NCI-H1092 treated with DMSO at 0.1 percent for 48 hours (cell line): ENCODE measurements at places on chromosomes 16 and 17.

DNA sequence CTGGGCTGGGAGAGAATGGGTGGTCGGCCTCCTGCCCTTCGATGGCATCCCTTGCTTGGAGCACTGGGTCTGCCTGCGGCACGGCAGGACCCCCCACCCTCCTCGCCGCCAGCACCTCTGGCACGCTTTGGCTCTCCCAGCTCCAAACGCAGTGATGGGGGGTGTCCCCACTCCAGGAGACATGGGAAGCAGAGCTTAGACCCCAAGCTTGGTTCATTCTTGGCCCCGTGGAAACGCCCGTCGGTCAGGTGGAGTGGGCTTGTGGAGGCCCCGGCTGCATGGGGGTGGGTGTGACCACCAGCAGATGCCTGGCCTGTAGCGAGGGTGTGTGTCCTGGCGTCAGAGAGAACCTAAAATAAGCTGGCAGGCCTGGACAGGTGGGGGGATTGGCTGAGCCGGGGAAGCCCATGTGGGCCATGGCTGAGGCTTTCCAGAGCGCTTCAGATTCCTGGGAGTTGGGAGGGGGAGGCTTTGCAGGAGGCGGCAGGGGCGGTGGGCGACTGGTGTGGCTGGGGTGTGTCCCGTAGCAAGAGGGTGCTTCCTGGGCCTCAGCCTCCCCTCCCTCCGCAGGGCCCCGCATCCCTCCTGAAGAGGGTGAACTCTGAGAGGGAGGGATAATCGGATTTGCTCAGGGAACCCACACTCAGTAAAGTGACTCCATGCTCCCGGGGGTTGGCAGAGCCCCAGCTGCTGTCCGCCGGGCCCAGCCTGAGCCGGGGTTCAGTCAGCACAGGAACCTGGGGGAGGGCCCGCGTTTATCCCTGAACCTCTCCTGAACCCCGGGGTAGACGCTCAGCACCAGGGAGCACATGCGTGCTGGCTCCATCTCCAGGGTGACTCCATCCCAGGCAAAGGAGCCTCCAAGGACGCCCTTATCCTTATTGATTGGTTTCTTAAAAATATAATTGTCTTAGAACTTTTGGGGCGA is 3.4 kb downstream of the CACNA1H start:
- DNase-seq, result no peak

- no peak for DNase-seq
These were observed 12.3 kb downstream of the GRIN2A start for GRCh38 chr16:10169904-10170410.

DNA sequence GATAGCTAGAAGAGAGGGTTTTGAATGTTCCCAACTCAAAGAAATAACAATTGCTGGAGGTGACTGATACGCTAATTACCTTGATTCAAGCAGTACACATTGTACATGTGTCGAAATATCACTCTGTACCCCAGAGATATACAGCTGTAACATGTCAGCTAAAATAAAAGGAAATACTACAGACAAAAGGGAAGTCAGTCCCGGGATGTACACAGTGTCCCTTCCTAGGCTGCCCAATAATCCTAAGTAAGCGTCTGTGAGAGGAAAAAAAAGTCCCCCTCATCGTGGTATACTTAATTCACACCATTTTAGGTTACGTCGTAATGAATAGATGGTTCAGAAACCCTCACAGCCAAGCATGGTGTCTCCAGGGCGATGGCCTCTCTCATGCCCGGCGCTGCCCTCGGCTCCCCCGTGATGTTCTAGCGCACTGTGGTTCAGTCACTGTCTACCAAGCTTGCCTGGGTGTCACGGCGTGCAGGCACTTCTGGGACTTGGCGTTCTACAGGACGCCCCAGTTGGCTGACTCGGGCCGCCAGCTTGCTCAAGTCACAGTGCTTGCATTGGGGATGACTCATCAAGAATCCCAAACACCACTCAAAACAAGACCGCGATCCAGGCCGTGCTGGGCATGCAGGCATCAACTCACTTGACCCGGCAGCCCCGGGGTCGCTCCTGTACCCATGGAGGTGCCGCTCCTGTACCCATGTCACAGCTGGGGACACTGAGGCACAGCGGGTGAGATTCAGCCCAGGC is 27.6 kb downstream of the CCDC40 start:
- DNase-seq, result no peak

DNA sequence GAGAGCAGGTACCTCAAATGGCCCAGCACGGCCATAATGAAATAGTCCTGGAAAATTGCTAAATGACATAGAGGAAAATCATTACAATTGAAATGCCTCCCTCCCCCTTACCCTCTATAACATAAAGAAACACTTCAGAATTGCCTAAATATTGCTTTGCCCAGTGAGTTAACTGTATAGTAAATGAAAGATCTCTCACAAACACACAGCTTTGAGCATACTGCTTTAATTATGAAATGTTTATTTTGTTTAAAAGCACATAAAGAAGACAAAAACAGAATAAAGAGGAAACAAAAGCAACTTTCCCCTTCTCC is 9.3 kb upstream of the ADAMTS18 start:
- no peak for DNase-seq

DNA sequence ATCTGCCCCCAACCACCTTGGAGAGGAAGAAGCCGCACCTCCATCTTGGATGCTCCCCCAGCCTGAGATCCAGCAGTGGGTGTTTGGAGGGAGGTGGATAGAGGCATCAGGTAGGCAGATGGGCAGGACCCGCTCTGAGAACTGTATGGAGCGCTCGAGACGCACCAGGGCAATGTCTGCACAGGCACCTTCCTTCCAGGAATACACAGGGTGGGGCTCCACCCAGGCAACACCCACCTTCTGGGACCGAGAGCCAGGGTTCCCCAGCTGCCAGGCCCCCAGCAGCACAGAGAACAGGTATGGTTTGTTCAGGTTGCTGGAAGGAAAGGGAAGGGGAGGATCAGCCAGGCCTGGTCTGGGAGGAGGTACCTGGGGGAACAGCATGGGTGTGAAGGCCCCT is 2.4 kb downstream of the PRSS22 start:
- DNase-seq, result no peak

GRCh38 chr17:63641692-63642448 is 19.7 kb downstream of the MAP3K3 start:
- DNase-seq, result no peak

GRCh38 chr17:72516772-72517399 is 396.1 kb downstream of the SOX9 start:
- DNase-seq, result peak; percentile 40

DNA sequence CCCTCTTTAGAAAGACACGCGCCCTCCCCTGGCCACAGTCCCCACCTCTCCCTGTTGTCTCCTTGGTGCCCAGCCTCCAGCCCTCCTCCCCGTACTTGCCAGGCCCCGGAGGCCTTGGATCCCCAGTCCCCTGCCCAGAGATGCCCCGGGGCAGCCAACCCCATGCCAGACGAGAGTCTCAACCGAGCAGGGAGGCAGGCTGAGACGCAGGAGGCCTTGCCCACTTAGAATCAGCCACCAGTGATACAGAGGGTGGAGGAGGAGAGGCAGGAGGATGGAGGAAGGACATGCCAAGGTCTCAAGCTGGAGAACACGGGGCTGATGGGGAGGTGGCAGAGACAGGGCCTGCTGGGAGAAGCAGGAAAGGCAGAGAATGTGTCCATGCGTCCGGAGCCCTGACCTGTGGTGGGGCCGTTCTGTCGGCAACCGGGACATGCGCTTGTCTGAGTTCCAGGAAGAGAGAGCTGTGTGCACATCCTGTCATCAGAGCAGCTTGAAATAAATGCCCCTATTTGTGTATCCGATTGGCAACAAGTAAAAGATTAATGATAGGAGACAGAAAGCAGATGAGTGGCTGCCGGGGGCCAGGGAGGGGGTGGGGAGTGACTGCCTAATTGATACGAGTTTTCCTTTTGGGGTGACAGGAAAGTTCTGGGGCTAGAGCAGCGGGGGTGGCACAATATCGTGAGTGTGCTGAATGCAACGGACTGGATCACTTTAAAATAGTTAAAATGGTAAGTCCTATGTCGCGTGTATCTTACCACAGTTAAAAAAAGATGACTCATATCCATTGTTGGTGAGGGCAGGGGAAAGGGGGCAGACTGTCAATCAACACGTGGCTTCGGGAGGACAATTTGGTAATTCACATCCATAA is 44.7 kb upstream of the MEAK7 start:
- no peak for DNase-seq

DNA sequence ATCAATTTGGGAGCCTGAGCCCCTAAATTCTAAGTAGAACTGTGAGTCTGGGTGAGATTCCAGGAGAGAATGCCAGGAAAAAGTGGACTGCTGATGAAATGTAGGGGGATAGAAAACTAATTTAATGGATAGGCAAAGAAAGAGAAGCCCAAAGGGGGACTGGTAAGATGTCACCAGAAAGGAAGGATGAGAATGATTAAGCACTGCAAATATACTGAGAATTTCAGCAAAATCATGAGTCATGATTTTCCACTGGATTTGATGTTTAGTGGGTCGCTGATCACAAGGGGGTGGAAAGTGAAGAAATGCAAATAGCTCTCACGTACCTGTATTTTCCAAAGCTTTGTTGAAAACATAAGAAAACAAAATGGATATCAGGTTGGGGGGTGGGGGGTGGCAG is 201.8 kb downstream of the SLC39A11 start:
- DNase-seq, result no peak

DNA sequence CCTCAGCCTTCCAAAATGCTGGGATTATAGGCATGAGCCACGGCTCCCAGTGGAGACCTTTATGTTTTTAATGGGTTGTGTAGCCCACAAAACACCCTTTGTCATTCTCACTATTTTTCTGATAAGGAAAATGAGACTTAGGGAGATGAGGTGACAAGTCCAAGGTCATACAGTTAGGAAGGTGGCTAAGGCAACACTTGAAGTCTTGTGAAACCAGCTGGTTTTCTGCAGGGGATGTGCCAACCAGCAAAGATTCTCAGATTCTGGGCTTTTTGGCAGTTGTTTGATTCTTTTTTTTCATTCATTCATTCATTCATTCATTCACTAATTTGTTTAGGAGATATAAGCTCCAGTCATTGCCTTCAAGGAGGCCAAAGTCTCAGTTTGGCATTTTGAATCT is 10.0 kb upstream of the PHOSPHO1 start:
- no peak for DNase-seq

DNA sequence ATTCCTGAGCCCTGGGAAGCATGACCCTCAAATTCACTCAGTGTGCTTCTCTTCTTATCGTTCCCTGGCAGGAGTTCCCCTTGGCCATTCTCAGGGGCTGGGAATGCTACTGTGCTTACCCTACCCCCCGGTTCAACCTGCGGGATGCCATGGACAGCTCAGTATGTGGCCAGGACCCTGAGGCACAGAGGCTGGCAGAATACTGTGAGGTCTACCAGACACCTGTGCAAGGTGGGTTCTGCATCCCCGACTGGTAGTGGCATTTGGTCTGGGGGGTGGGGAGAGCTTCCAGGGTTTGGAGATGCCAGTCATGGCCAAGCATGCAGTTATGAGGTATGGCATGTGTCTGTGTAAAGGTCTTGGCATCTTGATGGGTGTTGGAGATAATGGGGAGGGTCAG is 39.4 kb downstream of the WSCD1 start:
- no peak for DNase-seq

- DNase-seq, result peak; percentile 60
These were observed 3.6 kb downstream of the OSGIN1 start for GRCh38 chr16:83956336-83957289.

- no peak for DNase-seq
These were observed 21.2 kb downstream of the USP36 start for GRCh38 chr17:78819402-78819801.

- no peak for DNase-seq
These were observed 5.8 kb upstream of the CBX4 start for GRCh38 chr17:79844869-79845600.

DNA sequence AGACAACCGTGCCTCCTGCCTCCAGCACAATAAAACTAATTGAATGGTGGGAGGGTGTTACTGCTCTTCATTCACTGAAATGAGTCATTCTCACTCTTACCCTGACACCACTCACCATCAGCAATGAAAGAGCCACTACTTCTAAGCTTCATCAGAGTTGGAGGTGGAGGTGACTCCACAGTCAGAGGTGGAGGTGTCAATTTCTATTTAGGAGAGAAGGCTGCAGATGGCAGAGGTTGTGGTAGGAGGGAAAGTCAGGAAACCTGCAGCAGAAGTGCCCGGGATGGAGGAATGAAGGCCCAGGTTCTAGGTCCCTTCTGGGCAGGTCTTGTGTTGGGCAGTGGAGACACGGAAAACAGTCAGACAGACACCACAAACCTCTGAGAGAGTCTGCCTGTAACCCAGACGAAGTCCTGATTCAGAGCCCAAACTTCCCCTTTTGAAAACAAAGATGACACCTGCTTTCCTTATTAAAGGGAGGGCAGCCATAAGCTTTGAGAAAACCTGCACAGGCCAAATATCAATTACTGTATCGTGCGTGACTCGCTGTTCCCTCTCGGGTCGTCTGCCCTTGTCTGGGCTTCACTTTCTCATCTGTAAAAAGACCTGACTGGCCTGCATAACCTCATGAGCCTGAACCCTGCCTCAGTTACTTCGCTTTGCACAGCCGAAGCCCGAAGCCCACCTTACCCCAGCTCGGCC is 668 bp downstream of the ATPAF2 start:
- no peak for DNase-seq

- DNase-seq, result no peak
These were observed 71.7 kb downstream of the ARHGAP17 start for GRCh38 chr16:24943471-24943870.

- DNase-seq, result no peak
These were observed 50.1 kb upstream of the SIAH1 start for GRCh38 chr16:48435318-48435680.
